ENCODE measurements at places on chromosomes 1 and 21.
A peak's percentile ranks its signal among the peaks of the same experiment; 100 is the strongest.

DNA sequence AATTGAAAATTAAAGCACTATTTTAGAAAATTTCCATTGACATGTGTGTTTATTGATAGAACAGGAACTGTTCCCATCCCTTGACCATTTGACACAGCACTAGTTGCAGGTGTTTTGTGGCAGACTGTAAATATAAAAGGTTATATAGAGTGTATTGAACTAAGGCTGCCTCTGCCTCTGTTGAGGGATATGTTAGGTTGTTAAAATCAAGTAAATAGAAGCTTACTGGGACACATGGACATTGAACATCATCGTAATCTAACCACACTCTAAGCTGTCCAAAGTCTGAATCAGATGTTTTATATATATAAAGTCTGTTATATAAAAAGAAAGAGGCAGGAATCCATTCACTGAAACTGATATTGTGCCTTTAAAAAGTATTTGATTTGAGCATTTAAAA is 308.1 kb upstream of the PKN2 start:
- no peak for DNase-seq

DNA sequence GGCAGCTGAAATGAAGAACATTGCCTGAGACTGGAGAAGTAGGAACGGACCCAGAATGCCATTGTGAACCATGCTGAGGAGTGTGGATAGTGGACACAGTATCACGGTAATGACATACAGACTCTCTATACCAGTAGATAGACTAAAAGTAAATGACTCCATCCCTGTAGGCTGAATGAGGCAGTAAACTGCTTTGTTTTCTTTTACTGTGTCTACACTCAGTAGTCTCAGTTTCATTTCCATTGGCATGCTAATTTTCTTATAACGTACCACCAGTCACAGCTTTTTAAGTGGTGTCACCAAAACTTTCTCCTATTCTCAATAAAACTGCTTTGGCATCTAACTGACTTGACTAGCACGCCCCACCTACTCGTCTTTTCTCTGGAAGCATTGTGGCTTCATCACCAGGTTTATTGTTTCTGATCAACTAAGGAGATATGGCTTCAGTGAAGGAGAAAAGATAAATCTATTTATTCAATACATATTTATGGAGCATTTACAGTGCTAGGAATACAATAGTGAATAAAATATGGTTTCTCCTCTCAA is 8.4 kb upstream of the ZNF697 start:
- DNase-seq, result no peak

DNA sequence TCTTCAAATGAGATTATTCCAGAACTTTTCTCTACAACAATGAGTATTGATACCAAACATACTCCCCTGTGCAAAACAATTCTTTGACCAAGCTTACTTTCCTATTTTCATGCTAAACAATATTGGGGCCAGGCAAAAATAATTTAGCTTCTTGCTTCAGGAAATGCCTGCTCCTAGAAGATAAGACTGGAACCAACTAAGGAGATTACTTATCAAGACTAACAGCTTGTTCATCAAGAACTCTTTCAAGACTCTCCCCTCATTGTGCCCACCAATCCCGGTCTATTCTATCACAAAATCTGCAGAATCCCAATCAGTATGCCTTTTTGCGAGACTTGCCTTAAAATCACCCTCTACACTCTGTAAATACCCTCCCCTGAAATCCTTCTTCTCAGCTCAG is 536.6 kb downstream of the RWDD3 start:
- DNase-seq, result no peak

DNA sequence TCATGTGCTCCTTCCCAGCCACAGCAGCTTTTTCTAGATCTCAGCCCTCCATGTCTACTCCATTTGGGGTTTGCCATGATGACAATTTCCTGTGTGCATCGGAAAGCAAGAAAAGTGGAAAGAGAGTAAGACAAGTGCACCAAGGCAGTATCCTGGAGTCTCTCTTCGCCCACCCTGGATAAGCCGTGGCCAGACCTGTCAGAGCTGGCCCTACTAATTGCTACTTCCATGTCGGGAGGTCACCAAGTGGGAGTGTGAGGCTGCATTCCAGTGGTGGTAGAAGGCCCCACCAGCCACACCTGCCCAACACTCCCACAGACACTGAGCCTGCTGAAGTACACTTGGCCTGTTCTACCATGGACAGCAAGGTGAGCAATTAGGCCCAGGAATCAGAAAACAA is 14.0 kb upstream of the LORICRIN start:
- no peak for DNase-seq

DNA sequence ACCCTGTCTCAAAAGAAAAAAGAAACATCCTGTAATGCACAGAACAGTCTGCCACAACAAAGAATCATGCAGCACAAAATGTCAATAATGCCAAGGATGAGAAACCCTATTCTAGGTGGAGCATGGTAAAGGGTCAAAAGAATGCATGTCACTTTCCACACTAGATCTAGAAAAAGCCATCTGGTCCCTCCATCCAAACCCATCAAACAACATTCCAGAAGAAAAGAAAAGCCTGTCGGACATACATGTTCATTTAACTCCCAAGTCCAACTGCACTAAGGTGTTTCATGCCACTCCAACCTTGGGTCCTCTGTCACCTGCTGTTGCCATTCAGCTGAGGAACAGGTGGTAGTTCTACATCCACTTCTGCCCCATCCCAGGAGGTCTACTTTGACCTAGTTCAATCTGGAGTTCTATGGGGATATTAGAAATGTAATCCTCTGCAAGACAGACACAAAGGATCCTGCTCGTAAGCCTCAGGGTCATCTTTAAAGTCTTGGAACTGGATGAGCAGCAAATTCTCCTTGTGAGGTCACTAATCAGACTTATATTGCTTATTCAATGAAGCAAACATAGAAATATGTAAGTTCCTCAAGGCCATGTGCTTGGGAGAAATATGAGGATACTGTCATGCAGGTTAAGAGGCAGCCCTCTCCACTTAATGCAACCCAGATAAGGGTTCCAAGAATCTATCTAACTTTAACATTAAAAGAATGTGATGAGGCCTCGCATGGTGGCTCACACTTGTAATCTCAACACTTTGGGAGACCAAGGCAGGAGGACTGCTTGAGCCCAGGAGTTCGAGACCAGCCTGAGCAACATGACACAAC is 3.7 kb downstream of the DEDD start:
- no peak for DNase-seq

DNA sequence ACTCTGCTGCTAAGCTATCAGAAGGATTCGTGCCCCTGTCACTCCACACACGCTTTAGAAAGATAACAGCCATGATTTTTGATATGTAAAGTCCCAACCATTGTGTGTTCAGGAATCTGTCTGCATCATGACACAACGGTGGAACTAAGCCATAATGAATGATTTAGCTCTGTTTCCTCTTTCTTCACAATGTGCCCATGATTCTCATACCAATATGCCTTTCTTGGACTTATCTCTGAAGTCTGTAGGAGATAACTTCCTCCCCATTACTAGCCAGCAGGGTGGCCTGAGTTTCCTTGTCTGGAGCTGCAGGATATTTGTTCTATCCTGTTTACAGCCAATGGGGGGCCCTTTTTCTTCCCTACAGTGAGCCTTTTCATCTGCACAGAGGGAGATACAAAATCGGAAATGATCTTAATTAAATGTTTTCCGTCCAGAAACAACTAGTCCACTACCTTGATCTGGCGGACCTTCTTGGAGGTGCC is 511.7 kb downstream of the USP25 start:
- no peak for DNase-seq

- no peak for DNase-seq
These were observed 268.4 kb upstream of the USP24 start for GRCh38 chr1:55483523-55483922.

DNA sequence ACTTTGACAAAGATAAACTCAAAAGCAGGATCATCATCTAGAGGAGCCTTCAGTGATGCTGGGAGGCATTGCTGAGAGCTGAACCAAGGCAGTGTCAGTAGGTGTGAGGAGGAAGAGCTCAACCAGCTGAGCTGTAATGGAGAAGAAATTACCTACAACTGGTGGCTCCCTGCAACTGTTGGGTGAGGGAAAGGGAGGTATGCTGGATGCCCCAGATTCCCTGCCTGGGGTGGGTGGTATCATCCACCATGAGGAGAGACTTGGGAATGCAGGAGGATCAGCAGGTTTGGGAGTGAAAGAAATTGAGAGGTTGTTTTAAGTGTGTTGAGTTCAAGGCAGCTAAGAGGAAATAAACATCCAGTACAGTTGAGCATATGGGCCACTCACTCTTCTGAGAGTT is 199.8 kb downstream of the DNM3 start:
- no peak for DNase-seq

- DNase-seq, result no peak
These were observed 49.9 kb upstream of the SSX2IP start for GRCh38 chr1:84740050-84740714.

- peak; percentile 83 for DNase-seq
These were observed 254.0 kb upstream of the RUNX1 start for GRCh38 chr21:35303085-35303484.

DNA sequence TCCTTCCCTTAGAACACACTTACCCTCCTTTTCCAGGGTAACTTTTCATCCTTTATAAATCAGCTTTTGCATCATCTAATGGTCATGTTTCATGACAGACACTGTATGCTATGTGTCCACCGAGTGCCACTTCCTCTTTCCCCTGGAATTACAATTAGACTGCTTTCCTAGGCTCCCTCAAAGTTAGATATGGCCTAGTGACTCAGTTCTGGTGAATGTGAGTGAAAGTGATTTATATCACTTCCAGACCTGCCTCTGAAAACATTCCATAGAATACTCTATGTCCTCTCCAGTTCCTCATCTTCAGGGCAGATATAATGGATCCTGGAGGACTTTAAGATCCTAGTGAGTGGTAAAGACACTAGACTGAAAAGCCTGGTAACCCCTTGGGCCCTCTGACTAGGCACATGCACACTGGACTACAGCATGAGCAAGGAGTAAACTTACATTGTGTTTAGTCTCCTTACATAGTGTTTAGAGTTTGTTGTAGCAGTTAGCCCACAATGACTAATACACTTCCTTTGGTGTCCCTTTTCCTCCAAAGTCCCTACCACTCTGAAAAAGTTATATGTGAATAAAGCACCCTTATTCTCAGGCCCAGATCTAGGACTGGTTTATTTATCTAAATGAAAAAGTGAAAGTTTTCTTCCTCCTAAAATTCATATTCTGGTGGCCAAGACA is 59.3 kb downstream of the GPR88 start:
- DNase-seq, result peak; percentile 85

DNA sequence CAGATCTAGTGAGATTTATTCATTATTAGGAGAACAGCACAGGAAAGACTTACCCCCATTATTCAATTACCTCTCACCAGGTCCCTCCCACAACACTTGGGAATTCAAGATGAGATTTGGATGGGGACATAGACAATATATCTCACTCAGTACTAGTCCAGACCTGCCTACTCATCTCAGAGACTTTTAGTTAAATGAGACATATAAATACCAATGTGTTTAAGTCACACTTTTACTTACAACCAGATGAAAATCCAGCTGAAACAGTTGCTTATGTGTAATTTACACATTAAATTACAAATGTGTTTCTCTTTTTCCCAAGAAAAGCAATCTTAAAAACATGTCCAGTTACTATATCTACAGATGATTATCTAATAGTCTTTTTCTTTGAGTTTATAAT is 1145.6 kb downstream of the KCNT2 start:
- peak; percentile 43 for DNase-seq

DNA sequence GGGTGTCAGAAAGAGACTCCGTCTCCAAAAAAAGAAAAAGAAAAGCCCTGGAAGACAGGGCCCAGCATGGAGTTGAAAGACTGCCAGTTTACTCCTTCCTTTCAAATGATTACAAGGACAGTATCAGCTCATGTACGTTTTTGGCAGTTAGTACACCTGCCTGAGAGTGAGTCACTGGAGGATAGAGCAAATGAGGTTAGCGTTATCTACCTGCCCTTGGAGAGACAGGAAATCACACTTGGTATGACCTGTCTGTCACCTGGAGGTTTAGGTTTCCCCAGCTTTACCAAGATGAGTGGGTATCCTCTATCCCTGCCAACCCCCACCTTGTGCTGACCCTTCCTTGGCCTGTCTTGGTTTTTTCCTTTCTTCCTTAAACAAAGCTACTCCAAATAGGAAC is 96.8 kb upstream of the BMP8A start:
- DNase-seq, result no peak

- no peak for DNase-seq
These were observed 19.9 kb downstream of the ALDH4A1 start for GRCh38 chr1:18882486-18882885.

GRCh38 chr1:46606255-46606965 is 2.3 kb upstream of the MKNK1 start:
- DNase-seq, result no peak

DNA sequence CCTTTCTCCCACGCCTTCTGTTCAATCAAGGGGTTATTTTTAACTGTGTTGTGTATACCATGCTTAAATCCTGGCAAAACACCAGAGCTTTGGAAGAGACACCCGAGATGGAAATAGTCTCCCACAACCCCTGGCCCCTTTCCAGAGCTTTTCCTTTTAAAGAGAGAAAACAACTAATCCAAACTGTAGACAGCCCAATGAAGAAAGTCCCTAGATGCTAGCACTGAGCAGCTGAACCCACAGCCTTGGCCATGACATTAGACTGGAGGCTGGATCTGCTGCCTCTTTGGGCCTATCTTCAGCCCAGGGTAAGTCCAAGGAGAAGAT is 64.9 kb upstream of the ARTN start:
- peak; percentile 76 for DNase-seq

GRCh38 chr1:40802078-40802741 is 18.6 kb downstream of the KCNQ4 start:
- peak; percentile 48 for DNase-seq

- DNase-seq, result no peak
These were observed 9.8 kb upstream of the CELSR2 start for GRCh38 chr1:109239409-109240068.

DNA sequence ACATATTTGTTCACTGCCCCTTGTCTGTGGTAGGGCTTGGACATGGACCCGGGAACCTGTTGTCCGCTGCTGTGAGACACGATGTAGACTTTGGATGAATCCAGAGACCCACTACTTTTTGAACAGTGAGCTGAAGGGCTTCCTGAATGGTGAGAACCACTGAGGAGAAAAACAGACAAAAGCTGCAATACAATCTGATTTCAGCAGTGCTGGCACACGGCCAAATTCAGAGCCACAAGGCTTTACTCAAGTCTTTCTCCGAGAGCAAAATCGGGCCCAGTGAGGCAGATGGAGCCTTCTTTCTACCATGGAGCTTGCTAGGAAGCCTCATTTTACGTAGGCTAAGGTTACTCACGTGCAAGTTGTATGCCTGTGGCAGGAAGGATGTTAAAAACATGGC is 197.6 kb downstream of the SIPA1L2 start:
- DNase-seq, result no peak

GRCh38 chr1:155166471-155167165 is 6.5 kb downstream of the KRTCAP2 start:
- DNase-seq, result no peak

- no peak for DNase-seq
These were observed 28.0 kb upstream of the GLIS1 start for GRCh38 chr1:53766831-53767405.

- DNase-seq, result no peak
These were observed 361 bp downstream of the DDAH1 start for GRCh38 chr1:85464497-85465098.

- no peak for DNase-seq
These were observed 152.1 kb downstream of the AK5 start for GRCh38 chr1:77433934-77434333.

All from fibroblast of skin of left biceps (primary cell).